PC-3 (cell line): ENCODE measurements at places on chromosomes 3 and 15.

- DNase-seq: no peak
These were observed 43.0 kb downstream of the PGPEP1L start for GRCh38 chr15:98964466-98965133.

DNA sequence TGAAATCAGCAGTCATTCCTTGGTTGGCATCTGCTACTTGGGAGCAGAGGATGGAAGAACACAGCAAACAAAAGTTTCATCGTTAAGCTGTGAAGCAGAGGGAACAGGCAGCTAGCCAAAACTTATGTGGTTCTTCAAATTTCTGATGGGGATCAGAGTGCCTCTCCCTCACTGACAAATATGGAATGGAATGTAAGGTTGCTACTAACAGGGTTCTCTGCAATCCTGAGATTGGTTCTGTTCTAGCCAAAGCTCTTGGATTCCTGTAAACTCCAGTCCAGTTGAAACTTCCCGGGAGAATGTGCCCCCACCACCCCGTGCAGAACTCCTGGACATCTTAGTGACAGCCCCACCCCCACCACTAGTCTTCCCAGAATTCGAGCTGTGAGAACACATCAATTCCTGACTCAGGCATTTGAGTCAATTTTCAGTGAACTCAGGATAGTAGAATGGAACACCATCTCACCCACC is 55.9 kb upstream of the PHLDB2 start:
- peak; percentile 99 for DNase-seq

DNA sequence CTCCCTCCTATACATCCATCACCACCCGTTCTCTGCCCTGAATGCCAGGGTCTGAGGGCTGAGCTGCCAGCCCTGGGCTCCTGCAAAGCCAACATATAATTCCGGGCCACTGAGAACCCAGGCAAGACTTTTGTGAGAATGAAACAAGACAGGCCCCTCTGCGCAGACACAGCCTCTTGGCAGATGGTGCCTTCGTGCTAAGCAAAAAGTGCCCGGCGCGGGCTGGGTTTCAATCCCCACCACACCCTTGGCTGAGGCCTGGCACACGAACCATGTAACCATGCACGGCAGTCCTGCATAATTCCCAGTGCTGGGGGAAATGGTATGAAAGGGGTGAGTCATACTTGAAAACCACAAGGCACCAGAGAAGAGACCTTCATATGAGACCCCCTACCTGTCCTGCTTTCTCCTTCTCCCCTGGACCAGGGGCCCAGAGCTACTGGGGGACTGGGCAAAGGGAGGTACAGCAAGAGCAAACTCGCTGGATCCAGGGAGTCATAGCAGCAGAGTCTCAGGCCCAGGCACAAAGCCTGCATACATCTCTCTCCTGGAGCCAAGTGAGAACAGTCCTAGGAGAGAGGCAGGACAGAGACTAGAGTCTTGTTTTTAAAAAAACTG is 26.1 kb upstream of the LOXL1 start:
- DNase-seq: peak; percentile 50

- no peak for DNase-seq
These were observed 43.8 kb upstream of the USP50 start for GRCh38 chr15:50590288-50590687.

GRCh38 chr3:25536521-25537391 is 108.7 kb downstream of the RARB start:
- no peak for DNase-seq

- no peak for DNase-seq
These were observed 15.1 kb downstream of the MTHFS start for GRCh38 chr15:79881668-79882067.

DNA sequence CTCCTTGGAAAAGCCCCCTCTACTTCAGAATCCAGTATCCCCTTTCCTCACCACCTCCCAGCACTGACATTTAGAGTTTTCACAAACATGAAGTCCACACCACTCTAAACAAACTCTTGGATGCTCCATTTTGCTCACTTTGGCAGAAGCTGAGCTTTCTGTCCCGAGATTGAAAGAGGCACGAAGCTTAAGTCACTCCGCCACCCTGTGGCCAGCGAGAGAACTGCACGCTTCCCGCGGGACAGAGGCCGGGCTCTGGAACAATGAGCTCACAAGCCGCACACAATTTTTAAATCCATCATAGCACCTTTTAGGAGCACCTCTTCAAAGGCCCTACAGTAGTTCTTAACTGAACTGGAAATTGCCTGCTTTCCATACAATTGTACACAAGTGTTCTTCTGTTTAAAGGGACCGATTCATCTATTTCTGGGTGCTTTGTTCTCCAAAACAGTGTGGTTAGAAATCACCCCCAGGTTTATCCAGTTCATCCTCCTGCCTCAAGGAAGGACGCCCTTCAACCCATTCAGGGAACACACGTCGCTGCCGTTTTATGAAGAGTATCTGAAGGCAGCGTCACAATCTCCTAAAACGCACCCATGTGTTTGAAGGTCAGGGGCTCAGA is 226.1 kb downstream of the VPS13C start:
- peak; percentile 83 for DNase-seq

DNA sequence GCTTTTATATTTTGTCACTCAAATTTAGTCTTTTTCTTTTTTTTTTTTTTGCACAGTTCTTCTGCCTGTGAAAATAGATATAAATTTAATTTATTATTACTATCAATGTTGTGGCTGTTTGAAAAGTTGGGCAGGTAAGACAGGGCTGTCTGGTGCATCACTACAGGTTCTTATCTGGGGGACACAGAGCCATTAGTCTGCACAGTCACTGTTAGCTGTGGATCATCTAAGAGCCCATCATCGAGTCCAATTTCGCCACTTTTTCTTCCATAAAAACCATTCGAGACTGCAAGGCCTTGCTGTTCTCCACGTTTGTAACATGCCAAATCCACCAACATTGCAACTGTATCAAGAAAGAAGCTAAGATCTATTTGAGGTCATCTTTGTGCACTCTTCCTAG is 325.6 kb upstream of the UMPS start:
- DNase-seq: no peak

GRCh38 chr15:39784125-39784524 is 1.5 kb upstream of the FSIP1 start:
- DNase-seq: peak; percentile 69

- no peak for DNase-seq
These were observed 58.8 kb downstream of the HES1 start for GRCh38 chr3:194194757-194195085.

DNA sequence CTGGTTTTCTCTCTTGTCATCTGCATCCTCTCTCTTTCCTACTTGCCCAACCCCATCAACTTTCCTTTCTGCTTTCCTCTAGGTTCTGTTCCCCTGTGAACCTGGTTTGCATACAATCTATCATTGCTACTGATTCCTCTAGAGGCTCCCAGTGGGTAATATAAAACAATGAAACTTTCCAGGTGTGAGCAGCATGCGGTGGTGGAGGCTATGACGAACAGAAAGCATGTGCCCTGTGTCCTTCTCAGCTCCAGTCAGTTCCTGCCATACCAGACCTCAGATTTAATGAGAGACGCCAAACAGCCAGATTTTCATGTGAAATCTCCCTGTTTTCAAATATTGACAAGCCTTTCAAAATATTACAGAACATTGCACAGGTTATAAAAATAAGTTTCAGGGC is 3.5 kb upstream of the ACAP2 start:
- no peak for DNase-seq

DNA sequence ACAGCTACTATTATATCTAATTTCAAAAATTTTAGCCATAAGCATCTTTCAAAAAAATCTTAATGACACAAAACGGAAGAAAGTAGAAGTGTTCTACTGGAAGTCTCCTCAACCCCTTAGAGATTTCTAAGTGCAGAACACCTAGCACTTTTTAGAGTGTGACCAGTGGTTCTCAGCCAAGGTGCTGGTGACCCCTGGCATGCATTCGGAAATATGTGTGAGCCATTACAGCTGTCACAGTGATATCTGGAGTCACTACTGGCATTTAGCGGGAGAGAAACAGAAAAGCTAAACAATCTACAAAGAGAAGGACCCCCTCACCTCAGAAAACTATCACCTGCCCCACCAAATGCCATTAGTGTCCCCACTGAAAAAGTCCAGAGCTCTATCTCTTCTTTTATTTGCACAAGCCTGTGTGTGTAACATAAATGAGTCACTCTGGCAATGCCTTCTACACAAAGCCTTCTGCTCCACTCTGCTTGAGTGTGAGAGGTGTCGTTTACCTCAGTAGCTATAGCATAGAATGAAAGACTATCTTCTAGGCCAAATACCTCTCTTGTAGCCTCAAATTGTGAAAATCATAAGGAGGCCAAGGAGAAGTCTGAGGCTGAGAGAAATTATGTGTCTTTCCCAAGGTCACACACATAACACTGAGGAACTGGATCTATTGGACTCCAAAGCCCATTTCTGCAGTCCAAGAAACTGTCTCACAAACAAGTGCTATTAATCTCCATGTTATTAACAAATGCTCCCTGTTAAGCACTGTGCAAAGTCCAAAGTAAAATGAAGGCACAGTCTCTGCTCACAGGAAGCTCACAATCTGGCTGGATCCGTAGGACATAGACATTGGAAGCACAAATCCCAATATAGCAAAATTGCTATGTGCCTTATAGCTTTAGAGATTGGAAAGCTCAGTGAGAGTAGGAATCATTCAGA is 28.5 kb upstream of the KCNMB2 start:
- peak; percentile 34 for DNase-seq

GRCh38 chr15:48375767-48376166 is 44.5 kb downstream of the DUT start:
- DNase-seq: no peak

- no peak for DNase-seq
These were observed 106.2 kb downstream of the DGKG start for GRCh38 chr3:186255703-186256331.

DNA sequence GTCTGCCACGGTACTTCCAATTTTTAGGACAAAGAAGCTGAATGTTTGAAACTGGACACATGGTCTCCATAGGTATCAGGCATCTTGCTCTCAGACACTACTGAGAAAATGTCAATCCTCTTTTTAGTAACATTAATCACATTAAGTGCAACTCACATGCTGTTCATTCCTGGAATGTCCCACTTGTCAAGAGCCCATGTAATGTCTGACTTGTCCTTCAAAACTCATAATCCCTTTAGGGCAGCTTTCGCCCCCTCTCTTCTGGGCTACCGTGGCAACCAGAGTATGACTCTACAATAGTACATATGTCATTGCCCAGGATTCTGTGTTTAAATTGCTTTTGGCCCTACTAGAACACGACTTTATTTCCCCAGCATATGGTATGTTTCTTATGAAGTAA is 12.3 kb downstream of the NUDT16 start:
- DNase-seq: no peak

- peak; percentile 46 for DNase-seq
These were observed 382.9 kb downstream of the GABRG3 start for GRCh38 chr15:27353856-27354255.

GRCh38 chr3:61448378-61448777 is 113.0 kb upstream of the PTPRG start:
- DNase-seq: no peak
